ENCODE measurements at places on chromosomes 3 and 15. TPM values are rescaled to one million over a fixed set of nuclear protein-coding genes. Genes with fewer than 3 reads are reported as not detected.

Gene PEX11A
- 8.4 TPM for total RNA-seq

Gene ZBTB20
- 3.8 TPM for total RNA-seq

Gene EPHA6
- total RNA-seq = not detected

Gene FOXB1
- total RNA-seq = not detected

Gene BCL2A1
- total RNA-seq = 17.9 TPM

Gene TGM4
- total RNA-seq = 0.39 TPM

Gene CFAP100
- total RNA-seq = not detected

Gene MIX23
- 50.7 TPM for total RNA-seq

Gene CADM2
- 0.27 TPM for total RNA-seq

Gene USP19
- total RNA-seq = 14.9 TPM

Gene SERINC4
- 0.15 TPM for total RNA-seq

Gene FRMD4B
- total RNA-seq = 0.70 TPM

Gene SH2D7
- not detected for total RNA-seq

Gene VWA5B2
- total RNA-seq = 0.20 TPM

Gene LDHAL6B
- total RNA-seq = not detected

Gene GTF2E1
- total RNA-seq = 18.5 TPM

Gene LRTM1
- total RNA-seq = not detected

Gene FANCD2OS
- not detected for total RNA-seq

Gene FAM81A
- 13.1 TPM for total RNA-seq

Gene SUCNR1
- total RNA-seq = 0.06 TPM

Gene CISH
- 0.69 TPM for total RNA-seq

Gene STRIT1
- total RNA-seq = not detected

Gene GOLGA8N
- 1.3 TPM for total RNA-seq

Gene CELSR3
- total RNA-seq = 3.8 TPM

Gene GCSAM
- not detected for total RNA-seq

Gene TNFAIP8L3
- 43.1 TPM for total RNA-seq

Gene SUMF1
- total RNA-seq = 19.5 TPM

Gene VGLL3
- 16.1 TPM for total RNA-seq

Gene OR5H6
- not detected for total RNA-seq

Gene HDDC3
- total RNA-seq = 34.3 TPM

Gene MTHFS
- total RNA-seq = 73.1 TPM

Gene GABRB3
- 98.3 TPM for total RNA-seq

Gene SKOR1
- total RNA-seq = not detected

Gene CSK
- total RNA-seq = 66.9 TPM

Gene SUSD5
- 2.9 TPM for total RNA-seq

All from A549 treated with dexamethasone at 1 μM for 4 hours (cell line).